ENCODE measurements at places on chromosomes 1 and 21.
A peak's percentile ranks its signal among the peaks of the same experiment; 100 is the strongest.

GRCh38 chr1:38071312-38072256, 25.0 kb upstream of the POU3F1 start:
- no peak for DNase-seq

DNA sequence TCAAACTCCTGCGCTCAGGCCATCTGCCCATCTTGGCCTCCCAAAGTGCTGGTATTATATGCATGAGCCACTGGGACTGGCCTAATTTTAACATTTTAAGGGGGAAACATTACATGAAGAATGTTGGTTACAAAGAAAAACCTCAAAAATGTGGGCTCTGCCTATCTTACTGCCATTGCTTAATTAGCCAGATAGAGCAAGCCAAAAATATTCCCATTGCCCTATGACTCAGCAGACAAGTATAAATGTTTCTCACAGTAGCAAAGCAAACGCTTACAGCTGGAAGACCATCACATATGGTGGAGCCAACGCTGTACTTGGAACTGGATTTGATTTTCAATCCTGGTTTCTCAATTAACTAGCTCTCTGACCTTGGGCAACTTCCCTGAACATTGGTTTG, 502.0 kb downstream of the SMYD3 start:
- DNase-seq = no peak

DNA sequence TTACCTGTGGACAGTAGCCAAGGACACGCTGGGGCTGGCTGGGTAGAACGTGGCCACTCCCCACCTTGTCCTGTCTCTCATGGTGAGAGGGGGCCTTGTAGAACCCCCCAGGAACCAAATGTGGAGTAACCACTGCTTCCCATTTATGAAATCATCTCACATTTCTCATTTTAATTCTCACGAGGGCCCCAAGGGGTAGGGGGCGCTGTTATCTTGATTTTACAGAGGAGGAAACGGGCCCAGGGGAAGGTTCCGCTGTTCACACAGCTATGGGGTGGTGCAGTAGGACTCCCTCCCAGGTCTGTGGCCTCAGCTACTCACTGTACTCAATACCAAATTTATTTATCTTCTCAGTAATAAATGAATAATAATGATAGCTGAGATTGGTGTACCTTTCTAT, 5.5 kb downstream of the SMPDL3B start:
- DNase-seq = no peak

GRCh38 chr1:230170153-230170547, 103.1 kb downstream of the GALNT2 start:
- no peak for DNase-seq

DNA sequence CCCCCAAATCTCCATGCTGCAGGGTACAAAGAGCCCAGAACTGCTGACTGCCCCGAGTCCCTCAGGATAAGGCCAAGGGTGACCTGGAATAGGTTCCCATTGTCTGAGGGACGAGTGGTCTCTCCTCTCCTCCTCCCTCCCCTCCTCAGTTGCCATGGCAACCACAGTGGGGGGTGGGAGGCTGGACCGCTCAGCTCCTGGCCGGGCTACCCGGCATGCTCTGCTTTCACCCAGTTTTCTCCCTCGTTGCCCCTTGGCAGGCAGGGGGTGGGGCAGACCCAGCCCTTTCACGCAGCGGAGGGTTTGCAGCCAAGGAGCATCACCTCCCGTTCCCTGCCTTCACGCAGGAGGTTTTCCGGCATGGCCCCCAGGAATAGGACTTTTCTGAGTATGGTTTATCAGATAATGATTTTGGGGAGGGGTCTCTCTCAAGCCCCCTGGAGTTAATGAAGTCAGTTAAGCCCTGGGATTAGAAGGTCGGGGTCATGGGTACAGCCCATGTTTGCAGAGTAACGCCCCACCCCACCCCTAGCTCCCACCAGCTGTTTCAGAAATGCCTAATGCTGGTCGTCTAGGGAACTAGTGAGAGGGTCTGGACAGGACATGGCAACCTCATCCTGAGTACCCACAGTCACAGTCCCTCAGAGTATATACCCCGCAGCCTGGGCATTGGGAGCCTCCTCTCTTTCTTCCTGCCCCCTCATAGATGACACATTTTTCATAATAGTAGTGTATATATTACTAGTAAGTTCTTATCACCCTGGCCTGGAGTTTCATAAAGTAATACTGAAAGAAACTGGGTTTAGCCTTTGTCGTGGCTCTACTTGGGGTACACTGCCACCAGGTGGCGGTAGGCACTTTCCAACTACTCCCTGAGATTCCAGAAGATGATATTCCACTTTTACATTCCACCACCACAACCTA, 20.7 kb downstream of the C1QB start:
- DNase-seq = no peak

DNA sequence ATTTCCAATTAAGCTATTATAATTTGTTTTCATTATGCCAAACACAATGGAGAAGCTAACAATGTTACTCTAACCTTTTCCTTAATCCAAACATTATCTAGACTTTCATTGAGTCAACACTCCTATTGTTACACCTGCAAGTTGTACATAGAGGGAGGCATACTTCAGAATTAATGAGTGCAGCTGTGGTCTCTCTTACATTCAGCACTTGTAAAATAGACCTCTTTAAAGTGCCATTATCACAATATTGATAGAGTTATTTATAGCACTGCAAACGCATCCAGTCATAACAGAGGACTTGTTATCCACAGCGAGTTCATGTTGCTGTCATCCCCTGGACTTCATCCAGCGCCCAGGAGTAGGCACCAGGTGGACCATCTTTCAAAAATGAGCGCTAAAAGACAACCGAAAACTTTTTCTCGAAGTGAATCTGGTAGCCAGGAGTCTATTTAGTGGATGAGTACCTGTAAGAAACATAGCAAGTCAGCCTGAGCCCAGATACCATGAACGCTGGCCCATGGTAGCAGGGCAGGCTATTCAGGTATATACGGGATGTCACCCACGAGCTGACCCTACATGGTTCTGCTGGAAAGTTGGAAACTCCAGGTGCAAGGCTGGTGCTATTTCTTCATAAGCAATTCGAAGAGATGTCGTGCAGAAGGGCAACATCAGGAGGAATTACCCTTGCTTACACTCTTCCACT, 70.6 kb upstream of the NFIA start:
- DNase-seq = no peak

- no peak for DNase-seq
Observed at GRCh38 chr1:185843986-185844385, 109.8 kb downstream of the HMCN1 start.

DNA sequence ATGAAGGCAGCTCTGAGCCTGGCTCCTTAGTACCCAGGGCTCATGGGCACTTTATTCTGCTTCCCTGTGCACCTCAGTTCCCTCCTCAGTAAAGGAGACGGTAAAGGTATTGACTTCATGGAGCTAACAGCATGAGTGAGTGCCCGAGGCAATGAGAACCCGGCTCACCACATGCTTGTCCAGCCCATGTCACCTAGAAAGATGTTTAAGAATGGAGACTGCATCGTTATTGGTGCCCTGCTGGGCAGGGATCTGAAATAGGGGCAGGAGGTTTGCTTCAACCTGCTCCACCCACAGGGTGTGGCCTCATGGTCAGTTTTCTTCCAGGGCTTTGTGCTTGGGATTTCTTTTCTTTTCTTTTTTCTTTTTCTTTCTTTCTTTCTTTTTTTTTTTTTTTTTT, 7.0 kb upstream of the KCNE1 start:
- no peak for DNase-seq

- no peak for DNase-seq
Observed at GRCh38 chr1:27235827-27236226, 1.4 kb downstream of the WDTC1 start.

DNA sequence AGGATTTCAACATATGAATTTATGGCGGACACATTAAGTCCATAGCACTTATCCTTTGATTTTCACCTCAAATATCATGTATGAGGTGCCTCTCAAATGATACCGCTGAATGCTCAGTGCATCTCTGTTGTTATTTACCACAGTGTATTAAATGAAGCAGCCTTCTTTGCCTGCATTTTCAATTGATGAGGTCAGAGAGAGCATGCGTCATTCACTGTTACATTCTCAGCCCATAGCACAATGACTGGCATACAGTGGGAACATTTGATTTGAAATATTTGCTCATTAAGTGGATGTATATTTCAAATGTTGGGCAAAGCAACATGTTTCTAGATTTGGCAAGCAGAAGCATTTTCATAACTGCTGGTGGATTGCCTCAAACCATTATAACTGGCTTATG, 45.7 kb downstream of the LRRC7 start:
- DNase-seq = no peak

DNA sequence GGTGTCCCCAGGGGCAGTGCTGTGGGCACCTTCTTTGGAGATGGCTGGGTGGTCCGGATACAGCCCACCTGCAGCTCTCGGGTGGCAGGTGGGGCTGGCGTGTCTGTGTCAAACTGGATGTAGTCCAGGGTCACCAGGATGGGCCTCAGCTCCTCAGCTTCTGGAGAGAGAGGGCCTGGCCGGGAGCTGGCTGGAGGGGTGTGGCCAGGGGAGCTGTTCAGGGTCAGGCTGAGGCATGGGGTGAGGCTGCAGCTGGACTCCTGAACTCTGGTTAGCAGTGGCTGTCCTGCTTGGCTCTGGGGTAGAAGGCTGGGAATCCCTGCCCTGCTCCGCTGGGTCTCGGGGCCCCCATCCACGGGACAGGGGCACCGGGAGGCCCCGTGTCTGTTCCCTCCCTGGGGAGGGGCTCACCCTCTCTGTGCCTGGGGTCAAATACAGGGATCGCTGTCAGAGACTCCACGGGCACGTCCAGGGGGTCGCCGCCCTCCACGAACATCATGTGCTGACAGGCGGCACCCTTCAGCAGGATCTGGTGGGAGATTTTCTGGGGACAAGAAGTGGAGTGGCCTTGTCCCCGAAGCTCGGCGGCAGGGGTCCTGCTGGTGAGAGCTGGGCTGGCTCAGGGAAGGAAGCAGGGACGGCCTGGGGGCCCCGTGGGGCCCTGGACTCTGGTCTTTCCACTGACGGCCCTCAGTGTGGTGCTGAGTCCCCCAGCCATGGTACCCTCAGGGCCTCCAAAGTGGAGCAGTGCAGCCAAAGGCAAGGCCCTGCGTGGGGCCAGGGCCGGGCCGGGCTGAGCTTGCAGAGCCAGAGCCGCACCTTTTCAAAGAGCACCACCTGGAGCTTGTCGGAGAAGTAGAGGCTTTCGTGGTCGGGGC, 4.1 kb upstream of the TMEM52 start:
- DNase-seq = no peak

DNA sequence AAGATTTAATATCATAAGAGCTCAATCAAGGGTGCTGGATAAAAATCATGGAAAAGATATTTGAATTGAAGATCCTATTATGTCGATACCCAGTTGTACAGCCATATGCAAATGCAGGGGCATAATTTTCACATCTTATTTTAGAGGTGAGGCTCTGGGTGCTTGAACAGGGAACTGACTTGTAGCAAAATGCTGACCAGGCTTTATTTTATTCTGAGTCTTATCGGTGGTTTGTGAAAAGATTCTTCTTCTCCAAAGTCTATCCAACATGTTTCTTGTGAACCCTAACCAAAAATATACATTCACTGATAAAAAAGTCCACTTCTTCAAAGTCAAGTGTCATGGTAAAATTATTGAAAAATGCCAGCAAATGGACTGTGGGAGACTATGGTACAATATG, 475.5 kb upstream of the NEGR1 start:
- no peak for DNase-seq

DNA sequence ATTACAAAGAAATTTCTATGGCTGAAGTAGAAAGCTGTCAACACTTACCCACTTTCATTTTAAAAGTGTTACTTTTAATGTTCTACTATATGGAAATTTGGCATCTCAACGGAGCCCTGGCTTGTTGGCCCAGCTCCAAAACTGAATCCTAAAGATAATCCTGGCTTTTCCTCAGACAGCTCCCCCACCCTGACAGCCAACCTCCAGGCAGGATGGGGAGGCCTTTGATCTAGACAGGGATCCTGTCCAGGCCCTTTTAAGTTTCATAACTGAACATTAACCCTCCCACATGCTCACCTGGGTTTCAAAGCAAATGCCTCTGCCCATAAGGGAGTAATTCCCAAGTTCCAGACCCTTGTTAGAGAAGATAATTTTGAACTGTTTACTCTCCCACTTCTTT, 99.3 kb upstream of the RALGPS2 start:
- DNase-seq = no peak

DNA sequence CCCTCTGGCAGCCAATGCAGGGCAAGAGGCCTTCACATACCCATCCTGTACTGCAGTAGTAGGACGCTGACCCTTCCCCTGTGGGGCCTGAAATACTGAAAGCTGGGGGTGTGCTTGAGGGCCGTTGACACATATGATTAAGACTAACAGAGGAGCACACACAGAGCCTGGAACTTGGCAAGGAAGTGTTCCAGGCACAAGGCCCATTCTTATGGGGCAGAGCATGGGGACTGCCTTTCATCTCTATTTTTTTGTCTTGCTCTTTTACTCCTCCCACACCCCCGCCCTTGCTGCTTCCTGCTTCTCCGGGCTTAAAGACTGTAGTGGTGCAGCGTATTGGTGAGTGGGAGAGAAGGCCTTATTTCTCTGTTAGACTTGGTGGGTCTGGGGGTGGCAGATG, 137.4 kb downstream of the BACH1 start:
- DNase-seq = no peak

GRCh38 chr21:36698385-36698980, 432 bp upstream of the SIM2 start:
- no peak for DNase-seq

DNA sequence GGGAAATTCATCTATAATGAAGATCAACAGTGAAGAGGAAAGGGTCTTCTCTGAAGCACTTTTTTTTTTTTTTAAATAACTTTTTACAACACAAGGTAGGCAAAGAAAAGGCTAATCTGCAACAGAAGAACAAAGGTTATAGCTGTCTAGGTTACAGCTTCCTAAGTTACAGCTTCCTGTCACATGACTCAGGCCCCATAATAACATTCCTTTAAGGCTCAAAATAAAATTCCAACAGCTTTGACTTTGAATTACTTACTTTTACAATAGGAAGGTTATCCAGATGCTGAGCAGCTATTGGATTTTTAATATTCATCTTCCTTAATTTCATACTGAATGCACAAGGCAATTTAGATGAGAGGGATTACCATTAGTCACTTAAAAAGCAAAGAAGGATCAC, 40.4 kb upstream of the TMEM61 start:
- no peak for DNase-seq

GRCh38 chr1:212671342-212672031, 28.2 kb downstream of the BATF3 start:
- DNase-seq = peak; percentile 59

DNA sequence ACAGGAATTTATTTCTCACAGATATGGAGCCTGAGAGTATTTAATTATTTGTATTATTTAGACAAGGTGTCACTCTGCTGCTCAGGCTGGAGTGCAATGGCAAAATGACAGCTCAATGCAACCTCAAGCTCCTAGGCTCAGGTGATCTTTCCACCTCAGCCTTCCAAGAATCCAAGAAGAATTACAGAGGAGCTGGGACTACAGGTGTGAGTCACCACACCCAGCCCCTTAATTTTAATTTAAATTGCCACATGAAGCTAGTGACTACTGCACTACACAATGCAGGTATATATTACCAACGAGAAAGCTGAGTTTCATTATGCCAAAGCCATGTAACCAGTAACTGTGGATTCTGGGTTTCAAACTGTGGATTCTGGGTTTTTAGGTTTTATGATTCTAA, 2.1 kb downstream of the KHDC4 start:
- DNase-seq = no peak

- DNase-seq = no peak
Observed at GRCh38 chr1:87141556-87141955, 187.1 kb upstream of the LMO4 start.

All from posterior cingulate gyrus (tissue), 11 donors.